ENCODE measurements at places on chromosomes 5 and 9. TPM values are rescaled to one million over a fixed set of nuclear protein-coding genes. Genes with fewer than 3 reads are reported as not detected.

- peaks cover 18% of the 10 kb centered on the region for H3K4me1 ChIP-seq
- H3K27ac ChIP-seq, result no peak overlapping the region
- H3K4me3 ChIP-seq, result no peak overlapping the region
- H3K36me3 ChIP-seq, result peaks cover 37% of the 10 kb centered on the region
- DNase-seq, result no peak
Observed at GRCh38 chr5:116303810-116304209, 219.0 kb downstream of the COMMD10 start.

Gene KIF20A
- total RNA-seq, result 66.9 TPM

Gene CD14
- total RNA-seq, result 0.63 TPM

DNA sequence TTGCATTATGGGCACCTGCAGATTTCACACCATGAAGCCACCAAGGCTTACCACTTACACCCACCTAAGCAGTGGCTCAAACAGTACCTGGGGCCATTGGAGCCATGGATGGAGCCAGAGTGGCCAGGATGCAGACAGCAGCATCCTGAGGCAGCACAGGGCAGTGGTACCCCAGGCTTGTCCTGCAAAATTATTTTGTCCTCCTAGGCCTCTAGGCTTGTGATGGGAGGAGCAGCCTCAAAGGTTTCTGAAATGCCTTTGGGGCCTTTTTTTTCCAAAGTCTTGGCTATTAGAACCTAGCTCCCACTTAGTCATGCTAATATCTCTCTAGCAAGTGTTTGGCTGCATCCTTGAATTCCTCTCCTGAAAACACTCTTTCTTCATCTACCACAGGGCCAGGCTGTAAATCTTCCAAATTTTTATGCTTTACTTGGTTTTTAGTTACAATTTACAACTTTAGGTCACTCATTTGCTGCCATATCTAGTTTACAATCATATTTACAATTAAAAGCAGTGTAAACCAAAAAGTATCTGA lies 15.7 kb downstream of the TMC1 start:
- H3K27me3 ChIP-seq, result no peaks in the 10 kb centered on the region
- H3K27ac ChIP-seq, result no peak overlapping the region
- no peak overlapping the region for H3K4me3 ChIP-seq
- H3K36me3 ChIP-seq, result peaks cover 21% of the 10 kb centered on the region

- H3K4me1 ChIP-seq, result peaks cover 11% of the 10 kb centered on the region
- H3K36me3 ChIP-seq, result no peaks in the 10 kb centered on the region
- H3K4me3 ChIP-seq, result no peak overlapping the region
- DNase-seq, result no peak
- no peak overlapping the region for H3K27ac ChIP-seq
Observed at GRCh38 chr9:117028103-117028858, 341.2 kb downstream of the TRIM32 start.

GRCh38 chr9:134175291-134175807 lies 11.0 kb upstream of the RNU6ATAC start:
- no peak overlapping the region for H3K4me3 ChIP-seq
- H3K4me1 ChIP-seq, result peaks cover 3% of the 10 kb centered on the region
- no peaks in the 10 kb centered on the region for H3K36me3 ChIP-seq
- no peaks in the 10 kb centered on the region for H3K27me3 ChIP-seq
- peak; percentile 57 for DNase-seq

GRCh38 chr5:116388564-116389258 lies 185.9 kb downstream of the SEMA6A start:
- no peak overlapping the region for H3K4me3 ChIP-seq
- DNase-seq, result peak; percentile 25
- H3K27me3 ChIP-seq, result no peaks in the 10 kb centered on the region
- H3K4me1 ChIP-seq, result peaks cover 18% of the 10 kb centered on the region

- no peaks in the 10 kb centered on the region for H3K36me3 ChIP-seq
- no peak overlapping the region for H3K27ac ChIP-seq
- DNase-seq, result no peak
- H3K4me1 ChIP-seq, result no peaks in the 10 kb centered on the region
Observed at GRCh38 chr5:64887910-64888309, 119.2 kb downstream of the CWC27 start.

- H3K27ac ChIP-seq, result peak overlapping the region; percentile 21
- no peaks in the 10 kb centered on the region for H3K27me3 ChIP-seq
- DNase-seq, result no peak
- H3K4me1 ChIP-seq, result peaks cover 5% of the 10 kb centered on the region
- H3K36me3 ChIP-seq, result no peaks in the 10 kb centered on the region
Observed at GRCh38 chr9:70100362-70100761, 56.7 kb downstream of the MAMDC2 start.

Gene CYSRT1
- total RNA-seq, result 2.9 TPM

Gene BHMT2
- 0.11 TPM for total RNA-seq

GRCh38 chr5:74510476-74511075 lies 130.0 kb downstream of the ENC1 start:
- no peaks in the 10 kb centered on the region for H3K27me3 ChIP-seq
- no peak overlapping the region for H3K27ac ChIP-seq
- no peak for DNase-seq
- H3K4me3 ChIP-seq, result no peak overlapping the region
- peaks cover 20% of the 10 kb centered on the region for H3K4me1 ChIP-seq

DNA sequence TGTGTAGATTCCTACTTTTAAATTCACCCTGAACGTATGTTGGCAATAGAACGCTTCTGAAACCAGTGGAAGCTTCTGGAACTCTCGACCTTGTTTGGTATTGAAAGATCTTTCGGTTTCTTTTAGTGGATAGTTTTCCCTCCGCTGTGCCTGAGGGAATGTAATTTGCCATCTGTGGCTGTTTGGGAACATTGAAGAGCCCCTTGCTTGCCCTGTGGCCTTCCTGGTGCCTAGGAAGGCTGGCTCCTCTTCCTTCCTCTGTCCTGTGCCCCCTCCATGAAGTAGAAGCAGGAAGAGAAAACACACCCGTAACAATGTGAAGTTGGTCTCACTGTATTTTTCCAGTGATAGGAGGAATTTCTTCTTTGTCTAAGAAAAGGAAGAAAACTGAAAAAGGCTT lies 274.3 kb downstream of the AOPEP start:
- H3K36me3 ChIP-seq, result no peaks in the 10 kb centered on the region
- H3K4me1 ChIP-seq, result peaks cover 8% of the 10 kb centered on the region
- DNase-seq, result no peak
- H3K27ac ChIP-seq, result no peak overlapping the region
- peaks cover 32% of the 10 kb centered on the region for H3K27me3 ChIP-seq

- 0 out of 2 replicates have a peak, but pooled peaks cover 2% of the 10 kb centered on the region for H3K4me1 ChIP-seq
- DNase-seq, result no peak
- no peaks in the 10 kb centered on the region for H3K27me3 ChIP-seq
Observed at GRCh38 chr5:149886060-149886459, 58.5 kb downstream of the PDE6A start.

GRCh38 chr5:133289686-133290367 lies 238.0 kb downstream of the HSPA4 start:
- H3K27ac ChIP-seq, result peak overlapping the region; percentile 41
- no peak for DNase-seq
- H3K36me3 ChIP-seq, result no peaks in the 10 kb centered on the region
- H3K27me3 ChIP-seq, result no peaks in the 10 kb centered on the region
- no peak overlapping the region for H3K4me3 ChIP-seq
- peaks cover 4% of the 10 kb centered on the region for H3K4me1 ChIP-seq

GRCh38 chr5:176810081-176810597 lies at the start of gene UNC5A:
Gene UNC5A (plus strand): TSS chr5:176810559. CDS start chr5:176810751, 192 bp downstream.
- H3K4me1 ChIP-seq, result peaks cover 35% of the 10 kb centered on the region
- H3K36me3 ChIP-seq, result no peaks in the 10 kb centered on the region
- DNase-seq, result peak; percentile 73
- H3K4me3 ChIP-seq, result peak within 1 kb of the TSS; percentile 86
- peaks cover 70% of the 10 kb centered on the region for H3K27me3 ChIP-seq
